ENCODE measurements at places on chromosomes 13 and 19. TPM values are rescaled to one million over a fixed set of nuclear protein-coding genes. Genes with fewer than 3 reads are reported as not detected.

The EFNA2 gene
- total RNA-seq, result not detected

- no peak for DNase-seq
Observed at GRCh38 chr13:102191951-102192502, 209.8 kb downstream of the FGF14 start.

The CEACAM8 gene
- total RNA-seq, result not detected

- no peak for DNase-seq
Observed at GRCh38 chr19:30146346-30146745, 204.3 kb downstream of the URI1 start.

GRCh38 chr13:75796825-75797224 lies 160.7 kb downstream of the LMO7 start:
- DNase-seq, result no peak

DNA sequence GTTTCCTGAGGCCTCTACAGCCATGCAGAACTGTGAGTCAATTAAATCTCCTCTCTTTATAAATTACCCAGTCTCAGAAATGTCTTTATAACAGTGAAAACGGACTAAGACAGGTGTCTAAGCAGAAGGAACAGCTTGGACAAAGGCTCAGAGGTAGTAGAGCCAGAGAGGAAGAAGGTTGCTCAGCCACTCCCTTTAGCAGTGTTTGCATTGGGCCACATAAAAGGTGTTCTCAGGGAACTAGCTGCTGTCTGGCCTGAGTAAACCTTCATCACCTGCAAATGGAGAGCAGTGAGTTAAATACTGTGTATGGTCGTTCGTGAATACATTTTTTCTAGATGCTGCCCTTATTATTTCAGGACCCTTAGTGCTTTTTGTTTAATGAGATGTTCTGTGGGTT lies 383.4 kb downstream of the EFNB2 start:
- no peak for DNase-seq

GRCh38 chr19:29308977-29309590 lies 96.1 kb upstream of the UQCRFS1 start:
- DNase-seq, result no peak

The TEX101 gene
- not detected for total RNA-seq

- no peak for DNase-seq
Observed at GRCh38 chr19:15649526-15649925, 8.8 kb downstream of the CYP4F3 start.

- no peak for DNase-seq
Observed at GRCh38 chr19:42594617-42595489, at the start of gene CEACAM8. Gene CEACAM8, minus strand, starts transcription at chr19:42594924. Its CDS starts 96 bp downstream, at chr19:42594828.

The CYP2A6 gene
- total RNA-seq, result not detected

GRCh38 chr13:110850840-110851239 lies 64.0 kb downstream of the ANKRD10 start:
- no peak for DNase-seq

The ATCAY gene
- total RNA-seq, result not detected

The F10 gene
- total RNA-seq, result 44.3 TPM

DNA sequence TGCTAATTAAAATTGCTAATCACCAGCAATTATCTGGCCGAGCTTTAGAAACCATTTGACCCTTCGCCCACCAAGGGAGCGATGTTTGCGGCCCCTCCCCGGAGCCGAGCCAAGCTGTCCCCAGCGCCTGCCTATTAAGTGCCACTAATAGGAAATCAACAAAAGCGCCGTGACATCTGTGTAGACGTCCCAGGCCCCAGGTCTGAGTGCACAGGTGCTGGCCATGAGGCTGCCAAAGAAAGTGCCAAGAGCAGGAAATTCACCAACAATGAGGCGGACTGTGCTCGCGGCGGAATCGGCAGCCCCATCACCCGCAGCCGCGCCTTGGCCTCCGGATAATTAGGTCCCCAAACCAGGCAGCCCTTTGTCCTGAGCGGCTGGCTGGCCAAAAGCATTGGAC lies 44.5 kb upstream of the SPACA7 start:
- no peak for DNase-seq

The MAP4K1 gene
- total RNA-seq, result 7.6 TPM

The CHERP gene
- 22.5 TPM for total RNA-seq

The REEP6 gene
- 4.4 TPM for total RNA-seq

DNA sequence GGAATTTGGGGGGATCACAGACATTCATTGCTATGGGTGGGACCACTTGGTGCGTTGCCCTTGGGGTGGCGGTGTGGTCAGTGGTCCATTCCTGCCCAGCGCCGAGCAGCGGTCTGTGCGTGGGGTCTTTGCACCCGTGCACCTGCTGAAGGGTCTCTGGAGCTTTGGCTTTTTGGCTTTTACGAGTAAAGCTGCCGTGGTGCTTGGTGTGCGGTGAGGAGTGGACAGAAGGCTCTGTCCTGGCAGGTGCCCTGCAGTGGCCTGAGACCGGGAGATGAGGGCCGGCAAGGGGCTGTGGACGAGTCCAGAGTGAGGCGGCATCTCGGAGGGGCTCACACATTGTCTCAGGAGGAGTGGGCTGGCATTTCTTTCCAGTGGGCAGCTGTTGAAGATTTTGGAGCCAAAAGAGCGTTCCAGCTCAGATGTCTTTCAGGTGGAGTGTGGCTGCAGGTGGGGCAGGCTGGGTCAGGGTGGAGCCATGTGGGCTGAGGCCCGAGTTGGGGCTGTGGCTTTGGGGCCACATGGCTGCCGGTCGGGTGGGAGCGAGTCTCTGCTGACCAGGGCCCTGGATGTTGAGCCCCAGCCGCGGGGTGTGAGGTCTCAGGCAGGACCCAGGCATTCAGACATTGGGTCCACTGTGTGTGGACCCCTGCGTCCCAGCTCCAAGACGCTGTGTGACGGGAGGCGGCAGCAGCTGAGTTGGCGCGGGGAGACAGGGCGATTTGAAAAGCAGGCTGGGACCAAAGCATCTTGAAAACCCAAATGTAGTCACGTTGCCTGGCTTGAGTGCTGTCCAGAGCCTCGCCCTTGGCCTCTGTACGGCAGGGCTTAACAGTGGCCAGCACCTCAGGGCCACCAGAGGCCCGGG lies 11.7 kb downstream of the GNA11 start:
- DNase-seq, result no peak

DNA sequence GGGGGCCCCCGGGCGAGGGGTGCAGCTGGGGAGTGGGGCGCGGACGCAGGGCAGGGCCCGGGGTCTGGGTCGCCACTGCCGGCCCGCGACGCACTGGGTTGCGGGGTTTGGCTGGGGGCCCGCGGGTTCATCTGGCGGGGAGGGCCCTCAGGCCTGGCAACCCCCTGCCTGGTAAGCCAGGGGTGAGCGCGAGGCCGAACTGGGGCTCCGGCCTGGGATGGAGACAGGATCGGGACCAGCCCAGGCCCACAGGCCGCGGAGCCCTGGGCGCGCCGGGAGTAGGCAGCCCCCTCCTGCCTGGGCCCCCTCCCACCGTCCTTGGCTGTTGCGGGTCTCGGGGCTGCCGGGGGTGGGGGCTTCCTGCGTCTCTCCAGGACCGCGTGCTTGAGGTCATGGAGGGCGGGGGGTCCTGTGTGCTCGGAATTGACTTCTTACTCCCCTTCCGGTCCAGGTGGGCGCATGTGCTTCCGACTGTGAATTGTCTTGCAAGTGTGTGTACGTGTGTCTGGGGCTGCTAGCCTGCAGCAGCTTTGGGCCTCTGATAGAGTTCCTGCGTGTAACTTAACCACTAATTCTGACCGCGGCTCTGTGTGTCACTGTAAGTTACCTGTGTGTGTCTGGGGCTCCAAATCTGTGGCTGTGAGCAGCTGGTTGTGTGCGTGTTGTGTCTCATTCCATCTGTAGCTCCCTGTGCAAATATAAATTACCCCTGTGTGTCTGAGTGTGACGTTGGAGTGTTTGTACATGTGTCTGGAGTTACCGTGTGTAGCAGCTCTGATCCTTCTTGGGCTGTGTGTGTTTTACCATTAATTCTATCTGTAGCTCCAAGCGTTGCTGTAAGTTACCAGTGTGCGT lies 751 bp downstream of the GRAMD1A start:
- no peak for DNase-seq

- DNase-seq, result peak; percentile 97
Observed at GRCh38 chr19:46860125-46860845, 512 bp upstream of the ARHGAP35 start.

GRCh38 chr19:4097501-4097900 lies 26.4 kb downstream of the MAP2K2 start:
- DNase-seq, result peak; percentile 38

- peak; percentile 80 for DNase-seq
Observed at GRCh38 chr19:17996826-17997316, 11.1 kb upstream of the ARRDC2 start.

- DNase-seq, result peak; percentile 15
Observed at GRCh38 chr13:97986835-97987234, 33.4 kb downstream of the IPO5 start.
